ENCODE measurements at places on chromosomes 5 and 9. TPM values are rescaled to one million over a fixed set of nuclear protein-coding genes. Genes with fewer than 3 reads are reported as not detected.

DNA sequence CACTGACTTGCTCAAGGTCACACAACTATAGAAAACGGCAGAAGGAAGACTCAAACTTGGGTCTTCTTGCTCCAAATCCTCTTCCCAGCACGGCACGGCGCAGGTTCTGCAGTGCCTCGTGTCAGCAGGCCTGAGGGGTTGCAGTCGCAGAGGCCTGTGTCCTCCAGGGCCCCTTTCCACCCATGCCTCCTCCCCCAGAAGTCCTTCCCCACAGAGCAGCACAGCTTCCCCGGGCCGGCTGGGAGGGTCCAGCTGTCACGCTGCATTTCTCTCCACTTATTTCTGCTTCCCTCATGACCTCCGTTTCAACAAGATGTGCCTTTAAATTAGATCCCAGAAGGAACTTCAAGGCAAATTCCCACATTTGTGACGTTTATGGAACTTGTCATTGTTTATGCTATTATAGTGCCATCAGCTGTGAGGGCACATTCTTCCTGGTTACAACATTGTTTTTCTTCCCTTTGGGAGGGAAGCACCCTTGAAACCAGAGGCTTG is 148.4 kb downstream of the C5orf15 start:
- no peak for DNase-seq
- no peak overlapping the region for H3K27ac ChIP-seq
- H3K4me3 ChIP-seq, result no peak overlapping the region
- H3K4me1 ChIP-seq, result peaks cover 11% of the 10 kb centered on the region

GRCh38 chr5:93226202-93226735 is 354.8 kb downstream of the NR2F1-AS1 start:
- peaks cover 2% of the 10 kb centered on the region for H3K27me3 ChIP-seq
- DNase-seq, result no peak
- H3K4me1 ChIP-seq, result no peaks in the 10 kb centered on the region
- no peak overlapping the region for H3K4me3 ChIP-seq
- no peak overlapping the region for H3K27ac ChIP-seq

DNA sequence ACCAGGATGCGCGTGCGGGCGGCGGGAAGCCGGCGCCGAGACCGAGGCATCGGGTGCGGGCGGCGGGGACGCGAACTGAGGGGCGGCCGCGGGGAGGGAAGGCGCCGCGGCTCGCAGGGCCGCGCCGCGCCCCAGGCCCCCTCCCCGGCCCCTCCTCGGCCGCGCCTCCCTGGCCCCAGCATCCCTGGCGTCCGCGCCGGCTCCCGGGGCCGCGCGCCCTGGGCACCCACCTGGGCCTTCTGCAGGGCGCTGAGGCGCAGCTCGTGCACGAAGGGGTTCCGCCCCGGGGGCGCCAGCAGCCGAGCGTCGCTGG is 324 bp downstream of the LPCAT1 start:
- no peak for DNase-seq
- no peaks in the 10 kb centered on the region for H3K27me3 ChIP-seq
- no peak overlapping the region for H3K27ac ChIP-seq
- peak overlapping the region; percentile 82 for H3K4me3 ChIP-seq
- H3K36me3 ChIP-seq, result peaks cover 12% of the 10 kb centered on the region
- H3K4me1 ChIP-seq, result peaks cover 19% of the 10 kb centered on the region

DNA sequence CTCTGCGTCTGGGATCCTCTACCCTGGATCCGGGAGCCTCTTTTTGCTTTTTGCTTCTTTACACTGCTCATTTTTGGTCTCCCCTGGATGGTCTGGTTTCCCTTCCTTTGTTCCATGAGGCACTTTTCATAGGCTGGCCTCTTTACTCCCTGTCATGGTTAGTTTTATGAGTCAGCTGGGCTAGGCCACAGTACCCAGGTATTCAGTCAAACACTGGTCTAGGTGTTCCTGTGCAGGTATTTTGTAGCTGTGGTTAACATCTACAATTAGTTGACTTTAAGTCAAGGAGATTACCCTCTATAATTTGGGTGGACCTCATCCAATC is 17.5 kb downstream of the ANKRD33B start:
- H3K4me1 ChIP-seq, result peaks cover 66% of the 10 kb centered on the region
- no peak overlapping the region for H3K4me3 ChIP-seq
- peaks cover 15% of the 10 kb centered on the region for H3K27me3 ChIP-seq
- no peaks in the 10 kb centered on the region for H3K36me3 ChIP-seq
- H3K27ac ChIP-seq, result no peak overlapping the region

GRCh38 chr5:110853267-110853666 is 114.5 kb downstream of the SLC25A46 start:
- peaks cover 12% of the 10 kb centered on the region for H3K27me3 ChIP-seq
- no peaks in the 10 kb centered on the region for H3K4me1 ChIP-seq
- no peak overlapping the region for H3K27ac ChIP-seq

- DNase-seq, result no peak
- no peak overlapping the region for H3K27ac ChIP-seq
Measured at GRCh38 chr5:135242021-135242865, 156.8 kb downstream of the MACROH2A1 start.

- DNase-seq, result peak; percentile 66
- H3K27me3 ChIP-seq, result peaks cover 10% of the 10 kb centered on the region
- H3K36me3 ChIP-seq, result no peaks in the 10 kb centered on the region
- no peak overlapping the region for H3K27ac ChIP-seq
- H3K4me1 ChIP-seq, result no peaks in the 10 kb centered on the region
- no peak overlapping the region for H3K4me3 ChIP-seq
Measured at GRCh38 chr5:39716532-39717028, 291.8 kb upstream of the DAB2 start.

- no peaks in the 10 kb centered on the region for H3K36me3 ChIP-seq
- peak; percentile 2 for DNase-seq
- no peaks in the 10 kb centered on the region for H3K4me1 ChIP-seq
- H3K27me3 ChIP-seq, result peaks cover 2% of the 10 kb centered on the region
Measured at GRCh38 chr9:114287763-114288192, 35.1 kb upstream of the ORM1 start.

- H3K4me3 ChIP-seq, result no peak overlapping the region
- no peak overlapping the region for H3K27ac ChIP-seq
- H3K27me3 ChIP-seq, result peaks cover 26% of the 10 kb centered on the region
- H3K36me3 ChIP-seq, result no peaks in the 10 kb centered on the region
Measured at GRCh38 chr9:69822116-69822750, 1.6 kb downstream of the CFAP95 start.

DNA sequence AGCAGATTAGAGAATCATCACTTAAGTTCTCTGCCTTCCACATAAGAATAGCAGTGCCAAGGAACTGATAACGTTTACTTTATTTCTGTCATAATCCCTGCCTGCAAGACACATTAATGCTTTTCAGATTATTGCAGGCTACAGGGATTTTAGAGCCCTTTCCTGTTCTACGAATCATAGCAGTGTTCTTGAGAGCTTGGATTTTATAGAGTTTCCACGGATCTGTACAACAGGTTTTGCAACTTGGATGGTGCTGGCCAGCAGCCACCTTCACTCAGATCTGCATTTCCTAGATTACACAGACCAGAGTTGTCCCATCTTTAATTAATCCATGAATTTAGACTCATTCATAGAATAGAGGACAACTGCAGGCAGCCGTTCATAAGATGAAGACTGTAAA is 38.1 kb downstream of the SLC12A2 start:
- H3K27ac ChIP-seq, result no peak overlapping the region
- H3K4me1 ChIP-seq, result no peaks in the 10 kb centered on the region
- peaks cover 20% of the 10 kb centered on the region for H3K36me3 ChIP-seq

DNA sequence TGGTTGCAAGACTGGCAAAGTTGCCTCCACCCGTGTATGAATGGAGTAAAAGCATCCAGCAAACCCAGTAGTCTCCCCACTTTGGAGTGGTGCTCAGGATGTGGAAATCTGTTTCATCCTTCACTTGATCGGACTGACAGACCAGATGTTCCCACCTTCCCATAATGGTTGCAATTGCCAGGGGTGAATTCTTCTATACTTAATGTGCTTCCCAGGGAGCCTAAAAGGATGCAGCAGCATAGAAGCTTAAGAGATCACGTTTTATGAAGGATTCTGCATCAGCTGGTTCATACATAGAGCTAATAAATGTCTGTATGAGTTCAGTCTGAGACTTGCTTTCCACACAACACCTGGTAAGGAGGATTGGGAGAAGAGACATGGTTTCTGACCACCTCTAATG is 198.8 kb upstream of the S1PR3 start:
- no peak overlapping the region for H3K27ac ChIP-seq
- H3K4me3 ChIP-seq, result no peak overlapping the region
- H3K4me1 ChIP-seq, result peaks cover 25% of the 10 kb centered on the region
- no peak for DNase-seq
- peaks cover 10% of the 10 kb centered on the region for H3K27me3 ChIP-seq
- H3K36me3 ChIP-seq, result peaks cover 1% of the 10 kb centered on the region

DNA sequence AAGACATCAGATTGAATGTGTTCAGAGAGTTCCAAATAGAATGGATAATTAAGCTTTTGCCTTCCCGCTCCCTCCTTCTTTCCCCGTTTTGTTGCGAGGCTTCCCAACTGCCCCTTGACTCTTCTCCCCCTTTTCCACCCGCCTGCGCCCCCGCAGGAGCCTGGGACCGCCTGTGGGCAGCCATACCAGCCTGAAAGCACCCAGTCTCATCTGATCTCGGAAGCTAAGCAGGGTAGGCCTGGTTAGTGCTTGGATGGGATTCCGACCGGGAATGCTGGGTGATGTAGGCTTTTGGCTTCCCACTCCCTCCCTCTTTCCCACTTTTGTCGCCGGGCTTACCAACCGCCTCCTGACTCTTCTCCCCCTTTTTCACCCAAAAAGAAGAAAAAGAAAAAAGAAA is 6.8 kb upstream of the HSD17B4 start:
- no peaks in the 10 kb centered on the region for H3K4me1 ChIP-seq
- no peaks in the 10 kb centered on the region for H3K36me3 ChIP-seq
- peaks cover 2% of the 10 kb centered on the region for H3K27me3 ChIP-seq

- H3K36me3 ChIP-seq, result no peaks in the 10 kb centered on the region
- H3K4me3 ChIP-seq, result no peak overlapping the region
- no peak for DNase-seq
- peaks cover 5% of the 10 kb centered on the region for H3K27me3 ChIP-seq
- no peaks in the 10 kb centered on the region for H3K4me1 ChIP-seq
Measured at GRCh38 chr9:18799428-18799827, 233.6 kb downstream of the SAXO1 start.

- H3K27me3 ChIP-seq, result peaks cover 6% of the 10 kb centered on the region
- no peaks in the 10 kb centered on the region for H3K4me1 ChIP-seq
- H3K36me3 ChIP-seq, result no peaks in the 10 kb centered on the region
- no peak overlapping the region for H3K4me3 ChIP-seq
- DNase-seq, result no peak
Measured at GRCh38 chr5:61589946-61590345, 257.9 kb downstream of the ZSWIM6 start.

DNA sequence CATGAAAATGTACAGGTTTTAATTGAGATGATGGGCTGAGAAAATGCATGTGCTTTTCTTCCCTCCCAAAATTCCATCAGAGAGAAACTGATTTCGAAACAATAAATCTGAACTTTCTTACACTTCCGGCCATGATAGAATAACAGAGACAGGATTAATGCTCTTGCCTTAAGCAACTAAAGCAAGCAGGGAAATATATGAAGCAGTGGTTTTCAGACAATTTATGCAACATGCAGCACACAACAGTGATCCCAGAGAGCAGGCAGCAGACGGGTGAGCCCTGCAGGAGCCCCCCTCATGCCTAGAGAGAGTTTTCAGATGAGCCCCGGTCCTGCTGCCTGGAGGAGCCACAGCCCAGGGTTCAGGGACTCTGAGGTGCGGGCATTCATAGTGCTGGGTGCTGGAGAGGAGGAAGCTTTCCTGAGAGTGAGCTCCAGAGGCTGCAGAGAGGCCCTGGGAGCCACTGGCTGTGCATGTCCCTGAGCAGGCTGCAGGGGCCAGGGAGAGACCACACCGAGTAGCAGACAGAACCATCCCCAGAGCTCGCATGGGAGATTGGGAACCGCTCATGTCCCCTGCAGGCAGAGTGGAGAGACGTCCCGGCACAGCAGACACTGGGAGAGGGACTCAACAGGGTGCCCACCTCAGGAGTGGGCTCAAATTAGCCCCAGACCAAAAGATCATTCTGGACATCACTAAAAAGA is 143.5 kb downstream of the OLFM1 start:
- no peak for DNase-seq
- H3K4me3 ChIP-seq, result no peak overlapping the region
- no peaks in the 10 kb centered on the region for H3K36me3 ChIP-seq
- no peak overlapping the region for H3K27ac ChIP-seq
- no peaks in the 10 kb centered on the region for H3K4me1 ChIP-seq
- H3K27me3 ChIP-seq, result peaks cover 6% of the 10 kb centered on the region

DNA sequence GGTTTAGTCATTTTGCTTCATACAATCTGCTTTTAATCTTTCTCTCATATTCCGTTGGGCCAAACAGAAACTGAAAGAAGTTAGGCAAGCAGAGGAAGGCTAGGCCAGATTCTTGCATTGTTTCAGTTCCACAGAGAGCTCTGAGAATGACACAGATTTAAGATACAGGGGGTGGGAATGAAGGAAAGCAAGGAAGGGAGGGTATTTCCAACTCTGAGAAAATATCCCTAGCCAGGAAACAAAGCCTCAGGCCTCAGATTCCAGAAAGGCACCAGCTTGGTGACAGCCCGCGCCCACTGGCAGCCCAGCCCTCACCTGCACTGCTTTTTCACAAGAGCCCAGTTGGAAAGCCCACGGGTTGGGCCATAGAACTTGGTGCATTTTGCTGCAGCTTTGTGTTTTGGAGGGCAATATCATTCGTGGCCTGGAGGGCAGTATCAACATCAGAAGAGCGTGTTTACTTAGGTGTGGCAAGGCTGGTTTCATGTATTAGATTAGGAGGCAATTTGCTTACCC is 63.5 kb downstream of the ENC1 start:
- H3K36me3 ChIP-seq, result no peaks in the 10 kb centered on the region
- H3K4me3 ChIP-seq, result no peak overlapping the region
- peak; percentile 22 for DNase-seq
- H3K27me3 ChIP-seq, result no peaks in the 10 kb centered on the region
- H3K27ac ChIP-seq, result peak overlapping the region; percentile 58
- H3K4me1 ChIP-seq, result peaks cover 47% of the 10 kb centered on the region

- no peaks in the 10 kb centered on the region for H3K36me3 ChIP-seq
- no peak for DNase-seq
Measured at GRCh38 chr5:123425431-123425830, 2.2 kb upstream of the CEP120 start.

DNA sequence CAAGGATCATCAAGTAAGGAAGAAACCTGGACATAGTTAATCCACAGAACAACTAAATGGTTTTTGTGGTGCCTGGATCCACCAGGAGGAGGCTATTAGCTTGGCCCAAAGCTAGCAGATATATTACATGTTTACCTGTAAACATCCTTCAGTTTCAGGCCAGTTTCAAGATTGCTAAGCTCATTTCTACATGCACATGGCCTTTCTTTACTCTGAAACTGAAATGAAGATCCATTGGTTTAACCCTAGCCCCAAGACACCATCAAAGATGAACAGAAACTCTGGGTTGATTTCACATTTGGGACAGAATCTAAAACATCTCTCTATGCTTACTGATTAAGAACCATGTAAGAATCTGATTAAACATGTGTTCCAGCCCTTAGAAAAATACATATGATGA is 611.8 kb downstream of the TLE1 start:
- DNase-seq, result no peak
- no peaks in the 10 kb centered on the region for H3K4me1 ChIP-seq
- H3K27ac ChIP-seq, result no peak overlapping the region
- H3K36me3 ChIP-seq, result no peaks in the 10 kb centered on the region
- no peaks in the 10 kb centered on the region for H3K27me3 ChIP-seq

- no peak overlapping the region for H3K27ac ChIP-seq
- H3K27me3 ChIP-seq, result peaks cover 15% of the 10 kb centered on the region
- H3K36me3 ChIP-seq, result no peaks in the 10 kb centered on the region
- DNase-seq, result peak; percentile 96
Measured at GRCh38 chr9:129258124-129258822, 80.2 kb upstream of the IER5L start.

ZNF79 gene
- 7.6 TPM for total RNA-seq

TNC gene
- total RNA-seq, result 0.11 TPM

GARIN3 gene
- total RNA-seq, result 0.79 TPM

PGM5 gene
- total RNA-seq, result not detected

BTNL8 gene
- total RNA-seq, result 0.11 TPM

PCDHB4 gene
- not detected for total RNA-seq

C1QTNF2 gene
- total RNA-seq, result not detected

INSL4 gene
- not detected for total RNA-seq

Measured in activated CD4-positive, alpha-beta T cell treated with anti-CD3 and anti-CD28 coated beads for 36 hours (primary cell).